Fibroblast of lung (primary cell): ENCODE measurements at places on chromosomes 6 and 20.

- no peak for DNase-seq
Observed at GRCh38 chr6:136523196-136523595, 27.0 kb downstream of the MAP7 start.

- no peak for DNase-seq
Observed at GRCh38 chr20:9839626-9840025, 750 bp upstream of the PAK5 start.

DNA sequence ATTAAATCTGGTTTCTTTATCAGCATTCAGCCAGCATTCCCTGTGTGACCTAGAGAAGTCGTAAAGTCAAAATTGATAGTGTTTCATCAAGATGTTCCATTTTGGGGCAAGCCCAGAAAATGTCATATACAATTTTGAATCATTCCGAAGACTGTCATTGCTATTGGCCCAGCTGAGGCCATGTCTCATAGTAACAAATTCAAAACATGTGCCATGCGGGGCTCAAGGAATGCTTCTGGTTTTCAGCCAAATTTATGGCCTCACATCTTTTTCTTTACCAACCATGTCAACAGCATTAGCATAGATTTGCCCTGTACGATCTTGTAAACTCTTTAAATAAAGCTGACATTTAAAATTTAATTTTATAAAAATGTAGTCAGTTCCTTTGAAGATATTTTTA is 314.7 kb downstream of the PAX1 start:
- no peak for DNase-seq

DNA sequence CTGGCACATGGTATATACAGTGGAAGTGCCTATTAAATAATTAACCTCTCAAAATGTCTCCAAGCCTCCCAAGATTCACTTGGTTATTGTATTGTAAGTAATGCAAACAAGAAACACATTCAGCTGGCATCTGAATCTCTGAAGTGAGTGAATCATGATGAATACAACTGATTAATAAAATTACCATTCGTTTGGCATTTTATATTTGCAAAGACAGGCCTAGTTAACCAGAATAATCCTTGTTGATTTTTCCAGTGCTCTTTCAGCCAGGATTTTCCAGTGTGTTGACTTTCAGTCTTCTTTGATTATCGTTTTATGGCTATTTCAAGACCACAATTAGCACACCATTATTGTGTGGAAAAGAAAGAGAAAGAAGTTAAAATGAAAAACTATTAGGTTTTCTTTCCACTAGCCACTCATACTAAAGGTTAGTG is 20.3 kb downstream of the SLC22A2 start:
- DNase-seq: no peak

DNA sequence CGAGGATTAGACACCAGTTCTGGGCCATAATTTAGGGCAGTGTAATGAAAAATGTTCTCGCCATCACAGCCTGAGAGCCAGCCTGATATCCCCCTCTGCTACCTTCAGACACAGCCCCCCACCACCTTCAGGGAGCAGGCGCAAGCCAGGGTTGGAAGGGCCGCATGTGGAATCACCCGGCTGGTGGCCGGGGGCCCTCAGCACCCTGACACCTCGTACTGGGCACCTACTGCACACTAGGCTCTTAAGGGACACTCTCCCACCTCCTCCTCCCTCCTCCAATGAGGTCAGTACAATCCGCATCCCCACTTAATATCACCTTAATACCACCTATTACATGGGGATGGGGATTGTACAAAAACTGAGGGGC is 55.5 kb downstream of the BMP7 start:
- DNase-seq: no peak

GRCh38 chr6:27865850-27866356 is 46.3 kb downstream of the OR2B2 start:
- no peak for DNase-seq

DNA sequence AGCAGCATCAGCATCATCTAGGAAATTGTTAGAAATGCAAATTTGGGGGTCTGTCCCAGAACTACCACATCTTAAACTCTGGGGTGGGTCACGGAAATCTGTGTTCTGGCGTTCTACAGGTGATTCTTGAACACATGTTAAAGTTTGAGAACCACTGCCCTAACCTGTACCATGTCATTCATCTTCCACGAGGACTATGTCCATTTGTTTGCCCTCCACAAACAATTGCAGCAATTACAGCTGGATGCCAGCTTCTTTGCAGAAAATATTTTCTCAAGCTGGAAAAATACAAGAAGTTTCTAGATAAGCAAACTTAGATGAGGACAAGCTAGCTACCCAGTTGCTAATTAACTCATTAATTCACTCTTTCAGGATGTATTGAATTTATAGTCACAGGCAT is 54.1 kb downstream of the MAFB start:
- no peak for DNase-seq

- no peak for DNase-seq
Observed at GRCh38 chr6:41672816-41673703, 34.8 kb downstream of the MDFI start.

- peak; percentile 41 for DNase-seq
Observed at GRCh38 chr20:63580796-63581461, 6.9 kb upstream of the HELZ2 start.

DNA sequence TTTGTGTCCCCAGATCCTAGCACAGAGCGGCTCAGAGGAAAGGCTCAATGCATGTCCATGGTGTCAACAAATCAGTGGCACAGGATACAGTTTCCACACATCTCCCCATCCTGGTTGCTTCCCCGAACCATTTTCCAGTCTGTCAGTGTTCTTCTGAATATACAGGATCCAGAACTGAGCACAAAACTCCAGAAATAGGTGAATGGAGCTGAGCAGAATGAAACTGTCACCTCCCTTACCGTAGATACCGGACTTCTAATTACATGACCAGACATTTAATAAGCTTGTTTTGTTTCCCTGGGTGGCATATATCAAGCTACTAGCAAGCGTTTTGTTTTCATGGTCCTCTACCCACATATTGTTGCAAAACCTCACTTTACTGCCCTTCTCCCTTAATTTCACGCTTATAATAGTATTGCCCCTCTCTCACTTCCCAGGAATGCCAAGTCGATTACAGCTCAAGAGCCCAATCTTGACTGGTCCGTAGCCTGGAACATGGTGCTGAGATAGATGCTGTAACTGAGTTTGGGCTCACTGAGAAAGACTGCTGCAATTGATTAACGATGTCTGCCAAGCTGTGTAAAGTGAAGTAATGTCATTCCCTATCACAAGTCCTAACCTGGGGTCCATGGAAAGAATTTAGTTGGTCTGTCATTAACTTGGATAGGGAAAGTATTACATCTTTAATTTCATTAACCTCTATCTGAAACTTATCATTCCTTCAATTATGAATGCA is 12.0 kb upstream of the SCRT2 start:
- DNase-seq: no peak

DNA sequence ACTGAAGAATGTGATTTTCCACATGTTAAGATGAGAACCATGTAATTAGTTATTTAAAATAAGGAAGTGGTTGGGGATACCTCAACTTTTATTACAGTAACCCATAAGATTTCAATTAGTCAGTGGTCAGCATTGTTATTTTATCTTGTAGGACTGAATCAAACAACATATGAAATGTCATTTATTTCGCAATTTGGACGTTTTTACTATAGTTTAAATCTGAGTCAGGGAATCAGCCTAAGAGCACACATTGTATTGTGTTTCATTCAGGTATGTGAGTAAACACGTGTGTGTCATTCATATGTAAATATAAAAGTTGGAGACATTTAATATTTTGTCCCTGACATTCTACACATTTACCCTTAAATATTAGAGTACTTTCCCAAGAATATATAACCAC is 1418.7 kb downstream of the GRIK2 start:
- DNase-seq: no peak

GRCh38 chr6:18058429-18058828 is 64.0 kb downstream of the NHLRC1 start:
- no peak for DNase-seq
